Right cardiac atrium (tissue), 5 donors: ENCODE measurements at places on chromosomes 13 and 19. TPM values are rescaled to one million over a fixed set of nuclear protein-coding genes. Genes with fewer than 3 reads are reported as not detected.

The ENOX1 gene
- 2.1 TPM for polyA plus RNA-seq

The TBCB gene
- polyA plus RNA-seq: 101 TPM

The SERPINE3 gene
- not detected for polyA plus RNA-seq

The ZNF773 gene
- polyA plus RNA-seq: 3.8 TPM

The WDR87 gene
- polyA plus RNA-seq: not detected

The PCDH20 gene
- 5.2 TPM for polyA plus RNA-seq

The ZNF154 gene
- polyA plus RNA-seq: 4.5 TPM

- peak; percentile 65 for DNase-seq
These were observed 20.4 kb downstream of the MLLT1 start for GRCh38 chr19:6259312-6259861.

- DNase-seq: peak; percentile 29
These were observed 60.1 kb upstream of the F7 start for GRCh38 chr13:113045251-113046127.

DNA sequence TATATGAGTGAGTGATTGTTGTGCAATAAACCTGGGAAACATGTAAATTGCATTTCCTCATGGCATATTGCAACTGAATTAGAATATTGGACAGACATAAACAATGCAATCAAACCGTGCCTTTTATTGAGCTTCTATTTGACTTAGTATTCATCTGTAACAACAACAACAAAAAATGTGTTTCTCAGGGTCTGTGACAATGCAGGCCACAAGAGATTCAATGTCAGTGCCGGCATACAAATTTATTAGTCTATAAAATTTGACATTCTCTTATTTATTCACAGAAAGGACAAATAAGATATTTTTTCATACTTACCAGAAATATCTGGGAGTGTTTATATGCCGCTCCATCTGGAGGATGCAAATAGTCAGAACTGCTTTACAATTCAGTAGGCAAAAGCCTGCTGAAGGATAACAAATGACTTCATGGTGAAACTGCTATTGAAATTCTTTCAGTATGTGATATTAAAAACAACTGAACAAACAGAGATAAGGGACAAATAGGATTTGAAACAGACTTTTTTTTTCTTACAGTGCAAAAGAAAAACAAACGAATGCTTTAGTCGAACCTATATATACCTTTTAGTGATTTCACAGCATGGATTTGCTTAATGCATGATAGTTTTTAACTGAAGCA, 77.2 kb downstream of the DACH1 start:
- DNase-seq: no peak

- DNase-seq: no peak
These were observed 4.4 kb downstream of the BCAM start for GRCh38 chr19:44813070-44813840.

GRCh38 chr13:48615049-48615448, 38.7 kb upstream of the CYSLTR2 start:
- DNase-seq: no peak

DNA sequence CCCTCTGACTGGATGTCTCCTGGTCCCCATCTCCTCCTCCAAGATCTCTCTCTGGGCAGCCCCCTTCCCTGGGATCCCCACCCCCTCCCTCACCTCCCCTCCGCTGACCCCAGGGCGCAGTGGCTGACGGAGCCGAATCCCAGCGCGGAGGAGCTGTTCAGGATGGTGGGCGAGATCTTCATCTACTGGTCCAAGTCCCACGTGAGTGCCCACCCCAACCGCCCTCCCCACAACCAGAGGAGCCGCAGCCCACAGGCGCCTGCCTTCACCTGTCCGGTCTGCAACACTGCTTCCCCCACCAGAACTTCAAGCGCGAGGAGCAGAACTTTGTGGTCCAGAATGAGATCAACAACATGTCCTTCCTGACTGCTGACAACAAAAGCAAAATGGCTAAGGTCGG, 89.4 kb downstream of the RYR1 start:
- DNase-seq: no peak

GRCh38 chr13:103099722-103100293, 33.6 kb upstream of the SLC10A2 start:
- no peak for DNase-seq

- no peak for DNase-seq
These were observed 1.8 kb downstream of the AXL start for GRCh38 chr19:41220811-41221210.
